ENCODE measurements at places on chromosomes 11 and 22.
A peak's percentile ranks its signal among the peaks of the same experiment; 100 is the strongest.

GRCh38 chr11:95795627-95796295 is 5.5 kb downstream of the CEP57 start:
- DNase-seq, result no peak

- no peak for DNase-seq
Measured at GRCh38 chr11:32305460-32305859, 129.9 kb downstream of the WT1 start.

DNA sequence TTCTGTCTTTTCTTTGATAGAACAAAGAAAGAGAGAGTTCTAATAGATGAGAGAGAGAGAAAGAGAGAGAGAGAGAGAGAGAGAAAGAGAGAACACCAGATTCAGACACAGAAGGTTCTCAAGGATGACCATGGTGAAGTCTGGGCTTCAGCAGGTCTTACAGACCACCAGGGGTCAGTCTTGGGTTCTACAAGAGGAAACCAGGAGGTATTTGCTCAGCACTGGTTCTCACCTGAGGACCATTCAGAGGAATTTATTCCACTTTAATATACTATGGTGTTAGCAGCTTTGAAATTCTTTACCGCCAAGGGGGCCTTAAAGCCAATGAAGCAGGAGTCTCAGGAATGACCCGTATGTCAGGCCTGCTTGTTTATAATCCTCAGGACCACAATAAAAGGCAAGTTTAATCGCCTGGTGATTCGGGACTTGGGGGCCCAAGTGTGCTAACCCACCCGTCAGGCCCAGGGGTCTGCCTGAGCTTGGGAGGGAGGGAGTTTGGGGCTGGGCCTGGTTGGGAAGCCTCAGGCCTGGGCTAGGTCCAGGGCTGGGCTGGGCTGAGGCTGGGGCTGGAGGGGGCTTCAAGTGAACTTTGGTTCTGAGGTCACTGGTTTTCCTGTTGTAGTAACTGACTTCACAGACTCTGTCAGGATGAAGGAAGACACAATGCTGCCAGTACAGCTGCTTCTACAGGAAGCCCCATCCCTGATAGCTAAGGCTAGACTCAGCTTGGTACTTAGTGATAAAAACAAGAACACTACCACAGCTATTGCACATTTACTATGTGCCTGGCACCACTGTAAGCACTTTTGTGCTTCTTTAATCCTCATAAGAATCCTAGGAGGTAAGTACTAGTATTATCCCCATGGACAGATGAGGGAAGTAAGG is 179.2 kb upstream of the ZBED5 start:
- DNase-seq, result peak; percentile 27

- DNase-seq, result no peak
Measured at GRCh38 chr22:49381595-49382450, 445.9 kb downstream of the BRD1 start.

GRCh38 chr11:81165164-81165563 is 1568.5 kb downstream of the FAM181B start:
- DNase-seq, result no peak

GRCh38 chr11:36450110-36450572 is 59.9 kb downstream of the TRAF6 start:
- DNase-seq, result no peak

GRCh38 chr11:57515332-57516060 is at the start of gene SLC43A1:
Gene SLC43A1 (minus strand): TSS chr11:57515702. CDS start chr11:57514111, 1,591 bp downstream.
- peak; percentile 82 for DNase-seq

- no peak for DNase-seq
Measured at GRCh38 chr11:57403802-57404147, 13.3 kb upstream of the PRG2 start.

All from AG08395 (cell line).